Activated effector memory CD4-positive, alpha-beta T cell treated with Interleukin-2 at 50 U/mL for 16 hours (primary cell): ENCODE measurements at places on chromosomes 11 and 22.
A peak's percentile ranks its signal among the peaks of the same experiment; 100 is the strongest.

- DNase-seq: no peak
Observed at GRCh38 chr22:23533771-23534191, 46.3 kb downstream of the IGLL1 start.

DNA sequence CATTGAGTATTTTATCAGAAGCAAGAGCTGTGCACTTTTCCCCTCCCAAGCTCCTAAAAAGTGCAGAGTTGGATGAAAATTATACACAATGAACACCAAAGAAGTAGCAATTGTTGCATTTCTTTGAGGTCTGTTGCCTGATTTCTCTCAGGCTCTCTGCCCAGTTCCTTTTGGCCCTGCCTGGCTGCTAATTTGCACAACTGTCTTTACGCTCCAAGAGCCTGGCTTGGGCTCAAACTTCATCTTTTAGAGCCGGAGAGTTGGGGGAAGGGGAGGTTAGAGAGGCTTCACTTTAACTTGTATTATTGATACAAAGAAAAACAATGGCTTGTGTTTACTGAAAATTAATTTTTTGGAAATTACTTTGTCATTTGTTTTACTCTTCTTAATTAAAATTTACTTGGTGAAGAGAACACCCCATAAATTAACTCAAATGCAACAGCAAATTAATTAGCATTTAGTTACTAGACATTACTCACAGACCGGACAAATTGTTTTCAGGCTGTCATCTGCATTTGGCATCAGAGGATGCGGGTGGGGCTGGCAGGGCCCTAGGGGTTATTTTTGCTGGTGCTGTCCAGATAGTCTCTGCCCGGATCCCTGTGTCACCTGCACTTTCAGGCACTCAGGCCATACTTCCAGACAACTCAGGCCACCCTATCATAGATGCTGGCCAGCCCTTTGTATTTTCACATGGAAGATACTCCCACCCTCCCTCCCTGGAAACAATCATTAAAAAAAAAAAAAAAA, 407.3 kb downstream of the NXPE2 start:
- no peak for DNase-seq

DNA sequence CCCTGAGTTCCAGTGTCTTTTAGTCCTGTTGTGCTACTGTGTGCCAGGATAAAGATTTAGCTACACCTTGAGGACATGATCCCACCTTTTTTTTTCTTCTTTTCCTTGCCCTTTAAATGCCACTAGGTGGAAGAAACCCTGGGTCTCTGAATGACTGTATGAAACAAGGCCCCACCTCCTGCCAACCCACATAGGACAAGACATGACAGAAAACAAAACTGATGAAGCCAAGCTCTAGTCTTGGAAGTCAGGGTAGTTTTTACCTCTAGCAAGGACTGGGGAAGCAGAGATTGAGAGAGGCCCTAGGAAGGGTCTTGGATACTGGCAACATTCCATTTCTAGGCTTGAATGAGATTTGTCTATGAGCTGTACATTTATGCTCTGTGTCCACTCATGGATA, 410.7 kb downstream of the MIAT start:
- no peak for DNase-seq

GRCh38 chr11:64523456-64524157, 67.4 kb upstream of the SLC22A12 start:
- no peak for DNase-seq

GRCh38 chr22:17339095-17339693, 30.1 kb upstream of the CECR2 start:
- DNase-seq: no peak

GRCh38 chr11:18706330-18707243, 8.0 kb downstream of the TMEM86A start:
- peak; percentile 43 for DNase-seq

DNA sequence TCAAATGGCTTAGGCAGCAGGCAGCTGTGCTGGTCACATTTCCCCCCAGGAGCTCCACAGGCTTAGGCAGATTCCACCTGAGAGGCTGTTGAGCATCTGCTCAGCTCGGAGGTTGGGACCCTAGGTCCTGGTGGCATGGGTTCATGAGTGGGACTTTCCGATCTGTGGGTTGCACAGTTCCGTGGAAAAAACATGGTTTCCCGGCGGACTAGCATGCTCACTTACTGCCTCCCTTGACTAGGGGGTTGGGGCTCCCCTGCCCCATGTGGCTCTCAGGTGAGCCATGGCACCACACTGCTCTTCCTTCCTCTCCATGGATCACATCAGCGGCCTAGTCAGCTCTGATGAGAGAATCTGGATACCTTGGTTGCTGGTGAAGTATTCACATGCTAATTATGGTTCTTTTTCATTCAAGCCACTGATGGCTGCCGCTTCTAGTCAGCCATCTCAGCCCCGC, 685.1 kb downstream of the METTL15 start:
- no peak for DNase-seq

GRCh38 chr11:102472127-102472526, 19.6 kb upstream of the TMEM123 start:
- no peak for DNase-seq

- DNase-seq: no peak
Observed at GRCh38 chr11:18761741-18762140, 29.9 kb downstream of the PTPN5 start.

DNA sequence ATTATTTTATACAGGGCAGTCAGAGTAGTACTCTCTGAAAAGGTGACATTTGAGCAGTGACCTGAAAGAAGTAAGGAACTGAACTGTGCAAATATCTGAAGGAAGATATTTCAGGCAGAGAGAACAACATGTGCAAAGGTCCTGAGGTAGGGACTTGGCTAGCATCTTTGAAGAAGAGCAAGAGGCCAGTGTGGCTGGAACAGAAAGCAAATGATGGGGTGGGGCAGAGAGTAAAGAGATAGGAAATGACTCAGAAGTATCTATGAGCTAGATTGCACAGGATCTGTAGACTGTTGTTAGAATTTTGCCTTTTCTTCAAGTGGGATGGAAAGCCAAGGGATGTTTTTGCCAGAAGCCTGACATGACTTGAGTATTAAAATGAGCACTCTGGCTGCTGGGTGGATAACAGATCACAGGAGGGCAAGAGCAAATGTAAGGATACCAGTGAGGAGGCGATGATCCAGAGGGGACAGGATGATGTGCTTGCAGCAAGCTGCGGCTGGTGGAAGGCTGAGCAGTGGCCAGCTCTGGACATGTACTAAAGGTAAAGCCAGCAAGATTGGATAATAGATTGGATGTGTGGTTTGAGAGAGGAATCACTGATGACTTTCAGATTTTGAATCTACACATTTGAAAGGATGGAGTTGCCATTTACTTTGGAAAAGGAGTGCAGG, 33.2 kb upstream of the TTC12 start:
- no peak for DNase-seq

- peak; percentile 37 for DNase-seq
Observed at GRCh38 chr11:17351510-17352176, at the start of gene NCR3LG1. Gene NCR3LG1, plus strand, starts transcription at chr11:17351800. Its CDS starts 170 bp downstream, at chr11:17351970.

DNA sequence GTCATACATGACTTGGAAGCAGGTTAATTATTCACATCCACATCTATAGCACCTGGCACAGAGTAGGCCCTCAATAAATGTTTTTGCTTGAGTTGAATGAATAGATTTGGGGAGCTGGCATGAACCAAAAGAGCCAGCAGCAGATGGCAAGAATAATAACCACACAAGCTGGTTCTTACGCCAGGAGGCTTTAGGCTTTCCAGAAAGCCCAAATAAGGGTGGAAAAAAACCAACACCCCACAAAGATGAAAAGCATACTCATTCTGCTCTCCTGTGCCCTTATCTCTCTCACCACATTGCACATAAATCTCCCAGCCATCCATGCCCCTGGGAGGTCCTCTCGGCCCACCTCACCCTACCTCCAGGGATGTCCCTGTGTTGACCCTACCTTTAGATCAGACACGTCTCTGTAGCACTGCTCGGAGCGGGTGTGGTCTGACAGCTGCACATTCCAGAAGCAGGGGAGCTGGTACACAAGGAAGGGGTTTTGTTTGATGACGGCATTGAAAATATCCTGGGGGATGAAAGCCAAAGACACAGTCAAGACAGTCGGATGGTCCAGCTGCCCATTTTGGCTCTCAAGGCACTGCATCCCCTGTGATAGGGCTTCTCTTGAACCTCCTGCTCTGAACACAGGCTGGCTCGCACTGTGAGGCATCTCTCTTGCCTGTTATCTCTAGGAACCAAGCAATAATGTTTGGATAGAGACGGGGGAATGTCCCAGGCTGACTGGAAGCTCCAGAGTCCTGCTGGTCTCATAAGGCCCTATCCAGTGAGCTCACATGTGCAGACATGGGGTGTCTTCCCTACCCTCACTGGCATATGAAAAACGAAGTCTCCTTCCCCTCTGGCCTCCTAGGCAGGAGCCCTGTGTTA, 323.6 kb upstream of the SYN3 start:
- DNase-seq: no peak

- DNase-seq: no peak
Observed at GRCh38 chr11:12220305-12220704, 109.9 kb downstream of the MICAL2 start.

DNA sequence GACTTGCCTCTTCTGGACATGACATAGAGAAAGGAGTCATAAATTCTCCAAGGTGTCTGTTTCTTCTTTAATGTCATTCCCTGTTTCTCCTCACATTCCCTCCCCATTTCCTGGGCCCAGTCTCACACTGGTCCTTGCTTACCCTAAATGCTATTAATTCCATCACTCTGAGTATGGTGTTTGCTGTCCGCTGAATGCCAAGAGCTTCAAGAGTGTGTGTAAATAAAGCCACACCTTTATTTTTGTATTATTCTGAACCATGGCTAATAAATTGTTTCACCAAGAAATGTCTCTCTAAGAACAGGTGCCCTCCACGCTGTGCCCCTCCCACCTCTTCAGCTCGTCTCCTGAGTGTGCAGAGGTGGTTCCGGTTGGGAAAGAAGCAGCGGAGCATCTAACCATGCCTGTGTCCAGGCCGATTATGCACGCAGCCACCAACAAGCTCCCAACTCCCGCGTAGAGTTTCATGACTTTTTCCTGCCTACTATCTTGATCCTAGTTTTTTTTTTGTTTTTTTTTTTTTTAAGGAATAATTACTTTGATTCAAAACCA, 8.6 kb downstream of the TMEM121B start:
- DNase-seq: no peak

GRCh38 chr11:62574363-62575071, 826 bp upstream of the EEF1G start:
- DNase-seq: no peak

GRCh38 chr11:78560826-78561484, 13.7 kb downstream of the NARS2 start:
- no peak for DNase-seq

DNA sequence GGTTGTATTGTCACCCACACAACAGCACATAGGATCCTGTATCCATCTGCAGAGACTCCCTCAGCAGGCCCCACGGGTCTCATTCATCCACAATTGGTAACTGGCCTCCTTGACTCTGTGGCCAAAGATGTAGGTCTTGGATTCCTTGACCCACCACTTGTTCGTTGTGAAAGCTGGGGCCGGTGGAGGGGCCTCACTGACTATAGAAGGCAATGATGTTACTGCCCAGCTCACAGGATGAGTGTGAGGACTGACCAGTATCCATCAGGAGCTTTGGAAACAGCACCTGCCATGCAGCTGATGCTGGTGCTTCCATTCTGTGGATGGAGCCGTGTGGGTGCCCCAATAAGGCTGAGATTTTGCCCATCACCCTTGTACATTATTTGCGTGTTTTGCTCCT, 615.7 kb downstream of the BRD1 start:
- DNase-seq: no peak

DNA sequence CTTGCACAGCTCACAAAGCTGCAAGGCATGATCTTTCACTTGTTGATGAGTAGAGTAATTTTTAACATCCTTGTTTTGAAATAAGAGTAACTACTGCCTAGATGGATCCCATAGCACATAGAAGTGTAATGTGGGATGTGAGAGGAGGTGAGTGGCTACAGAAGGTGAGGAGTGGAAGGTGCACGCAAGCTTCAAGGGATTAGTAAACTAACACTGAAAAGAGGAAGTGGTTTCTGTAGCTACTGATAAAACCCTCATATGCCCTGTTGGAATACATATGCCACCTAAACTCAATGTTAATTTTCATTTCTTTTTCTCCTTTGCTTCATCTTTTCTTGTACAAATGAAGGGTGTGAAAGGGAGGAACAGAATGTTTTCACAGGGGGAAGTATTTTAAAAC, 22.0 kb upstream of the CTSC start:
- no peak for DNase-seq

- no peak for DNase-seq
Observed at GRCh38 chr11:11998091-11998781, 10.2 kb downstream of the DKK3 start.

- no peak for DNase-seq
Observed at GRCh38 chr11:22084056-22084455, 108.8 kb upstream of the ANO5 start.

DNA sequence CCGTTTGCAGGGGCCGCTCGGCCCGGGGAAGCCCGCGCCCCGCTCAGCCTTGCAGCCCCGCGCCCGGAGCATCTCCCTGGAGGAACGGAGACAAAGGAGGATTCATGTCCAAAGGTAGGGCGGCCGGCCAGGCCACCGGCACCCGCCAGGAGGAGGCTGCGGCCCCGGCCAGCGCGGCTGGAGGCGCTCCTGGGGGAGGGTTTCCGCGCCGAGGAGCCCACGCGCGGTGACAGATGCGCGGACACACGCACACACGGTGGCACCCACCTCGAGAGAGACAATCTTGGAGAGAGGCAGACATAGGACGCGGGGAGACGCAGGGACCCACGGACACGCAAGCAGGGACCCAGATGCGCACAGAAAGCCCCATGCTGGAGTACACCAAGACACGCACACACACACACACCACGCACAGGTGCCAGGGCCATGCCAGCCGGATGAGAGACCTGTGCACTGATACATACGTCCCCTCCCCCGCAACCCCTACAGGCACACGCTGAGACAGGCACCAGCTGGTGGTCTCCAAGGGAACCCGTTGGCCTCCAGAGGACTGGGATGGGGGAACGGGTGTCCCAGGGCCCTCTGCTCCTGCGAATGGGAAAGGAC, 7.8 kb downstream of the SEPTIN3 start:
- no peak for DNase-seq

DNA sequence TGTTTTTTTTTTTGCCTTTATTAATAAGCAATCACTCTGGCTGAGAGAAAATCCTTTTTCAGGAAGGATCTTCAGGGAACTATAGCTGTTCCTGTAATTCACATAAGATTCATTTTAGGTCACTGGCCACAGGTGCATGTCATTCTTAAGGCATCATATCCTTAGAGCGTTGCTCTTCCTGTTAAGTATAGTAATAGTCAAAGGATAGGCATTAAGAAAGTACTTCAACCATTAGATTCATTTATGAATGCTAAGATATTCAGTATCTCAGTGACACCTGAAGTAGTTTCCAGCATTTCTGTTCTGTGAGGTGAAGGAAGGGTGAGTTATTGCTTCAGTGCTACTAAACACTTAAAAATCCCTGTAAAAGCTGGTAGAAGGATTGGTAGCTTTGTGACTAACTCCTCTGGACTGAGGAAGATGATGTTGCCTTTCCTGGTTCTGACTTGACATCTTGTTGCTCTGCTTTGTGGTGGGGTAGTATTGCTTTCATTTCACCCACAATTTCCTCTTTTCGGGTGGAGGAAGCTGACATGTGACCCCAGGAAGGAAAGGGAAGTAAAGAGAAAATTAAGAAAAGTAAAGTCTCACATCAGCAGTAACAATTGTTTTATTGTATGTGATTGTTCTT, 34.7 kb downstream of the RNF169 start:
- DNase-seq: no peak

- DNase-seq: no peak
Observed at GRCh38 chr11:117625237-117625636, 171.8 kb downstream of the DSCAML1 start.

- DNase-seq: no peak
Observed at GRCh38 chr11:111631024-111631665, 28.9 kb downstream of the SIK2 start.

GRCh38 chr11:1916986-1917522, 2.4 kb upstream of the TNNT3 start:
- DNase-seq: no peak

GRCh38 chr22:47394504-47395440, 632.3 kb downstream of the TBC1D22A start:
- no peak for DNase-seq
